ENCODE measurements at places on chromosomes 3 and 15.

GRCh38 chr15:29196290-29196689 lies 73.3 kb downstream of the NSMCE3 start:
- peak; percentile 79 for DNase-seq

DNA sequence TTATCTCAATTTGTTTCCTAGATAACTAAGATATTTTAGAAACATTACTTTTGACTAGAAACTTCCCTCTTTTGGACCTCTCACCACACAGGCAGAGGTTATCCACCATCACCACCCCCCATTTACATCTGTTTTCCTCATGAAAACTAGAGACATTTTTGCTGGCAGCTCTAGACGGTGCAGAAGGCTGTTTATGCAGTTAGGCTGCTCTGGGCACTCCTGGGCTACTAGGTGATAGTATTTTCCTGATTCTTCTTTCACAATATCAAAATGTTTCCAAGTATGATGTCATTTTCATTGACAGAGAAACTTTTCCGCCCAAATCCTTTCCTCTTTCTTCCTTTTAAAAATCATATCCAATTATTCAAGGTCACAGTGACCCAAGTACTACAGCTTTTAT lies 67.1 kb downstream of the PLOD2 start:
- DNase-seq, result no peak

- no peak for DNase-seq
Observed at GRCh38 chr3:158506456-158506855, 64.5 kb upstream of the MLF1 start.

DNA sequence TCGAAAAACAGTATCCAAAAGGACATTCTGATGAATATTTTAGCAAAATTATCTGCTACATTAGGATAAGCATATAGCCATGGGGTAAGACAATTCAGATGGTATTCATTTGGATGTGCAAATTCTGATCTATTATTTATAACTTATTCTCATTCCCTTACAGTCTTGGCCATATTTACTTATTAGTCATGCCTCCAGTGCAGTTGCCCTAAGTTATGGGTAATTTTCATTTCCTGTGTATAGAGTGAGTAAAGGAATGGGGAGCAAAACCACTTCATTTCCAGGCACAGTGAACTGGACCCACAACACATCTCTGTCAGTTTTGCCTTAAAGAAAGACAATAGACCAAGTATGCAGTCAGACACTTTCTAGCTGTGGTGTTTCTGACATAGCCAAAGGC lies 134.3 kb downstream of the POLQ start:
- no peak for DNase-seq

GRCh38 chr3:35946121-35946853 lies 307.0 kb downstream of the ARPP21 start:
- no peak for DNase-seq

- no peak for DNase-seq
Observed at GRCh38 chr15:26772154-26773066, at the start of gene GABRB3. GABRB3 (minus strand) TSS chr15:26773066.

GRCh38 chr3:139764936-139765335 lies 87.2 kb upstream of the NMNAT3 start:
- DNase-seq, result no peak

DNA sequence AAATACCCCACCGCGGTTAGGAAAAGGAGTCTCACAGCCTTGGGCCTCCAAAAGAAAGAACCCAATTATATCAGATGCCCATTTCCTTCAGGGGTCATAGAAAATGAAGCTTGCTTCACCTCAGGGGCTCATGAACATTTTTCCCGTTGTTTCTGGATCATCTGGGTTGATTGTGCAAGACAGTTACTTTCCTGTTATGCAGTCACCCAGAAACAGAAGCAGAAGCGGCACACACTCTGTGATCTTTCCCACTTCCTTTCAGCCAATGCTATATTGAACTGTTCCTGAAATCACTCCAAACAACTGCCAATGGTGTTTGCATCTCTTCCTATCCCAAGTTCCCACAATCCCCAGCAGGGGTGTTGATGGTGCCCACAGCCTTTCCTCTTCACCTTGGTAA lies 295.6 kb upstream of the RASGRP1 start:
- DNase-seq, result no peak

DNA sequence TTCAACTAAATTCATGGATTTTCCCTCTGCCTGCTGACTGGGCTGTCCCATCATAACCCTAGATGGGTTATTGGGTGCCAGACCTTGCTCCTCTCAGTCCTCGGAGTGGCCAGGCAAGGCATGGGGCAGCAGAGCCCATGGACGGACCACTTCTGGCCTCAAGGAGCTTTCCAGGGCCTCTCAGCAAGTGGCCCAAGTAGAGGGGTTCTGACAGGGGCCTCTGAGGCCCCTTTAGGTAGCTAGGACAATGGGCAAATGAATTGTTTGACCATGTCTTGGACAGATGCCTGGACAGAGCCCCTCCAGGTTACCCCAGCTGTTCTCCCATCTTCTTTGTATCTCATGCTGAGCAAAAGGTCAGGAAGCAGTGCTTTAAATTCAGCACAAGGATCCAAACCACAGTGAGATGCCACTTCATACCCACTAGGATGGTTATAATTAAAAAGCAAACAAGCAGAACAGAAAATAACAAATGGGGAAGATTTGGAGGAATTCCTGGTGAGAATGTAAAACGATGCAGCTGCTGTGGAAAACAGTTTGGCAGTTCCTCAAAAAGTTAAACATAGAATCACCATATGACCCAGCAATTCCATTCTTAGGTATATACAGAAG lies 61.6 kb downstream of the SPSB4 start:
- no peak for DNase-seq

DNA sequence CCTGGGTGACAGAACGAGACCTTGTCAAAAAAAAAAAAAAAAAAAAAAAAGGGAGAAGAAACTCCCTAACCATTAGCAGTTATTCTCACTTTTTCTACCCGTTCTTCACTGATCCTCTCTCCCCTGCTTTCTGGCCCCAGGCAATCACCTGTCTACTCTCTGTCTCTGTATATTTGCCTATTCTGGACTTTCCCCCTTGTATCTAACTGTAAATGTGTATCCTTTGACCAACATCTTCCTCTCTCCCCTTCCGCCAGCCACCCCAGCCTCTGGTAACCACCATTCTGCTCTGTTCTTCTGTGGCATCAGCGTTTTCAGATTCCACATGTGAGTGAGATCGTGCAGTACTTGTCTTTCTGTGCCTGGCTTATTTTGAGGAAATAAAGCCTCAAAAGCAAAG lies 6.9 kb downstream of the CYFIP1 start:
- no peak for DNase-seq

GRCh38 chr3:65576966-65577365 lies 461.8 kb downstream of the MAGI1 start:
- no peak for DNase-seq

DNA sequence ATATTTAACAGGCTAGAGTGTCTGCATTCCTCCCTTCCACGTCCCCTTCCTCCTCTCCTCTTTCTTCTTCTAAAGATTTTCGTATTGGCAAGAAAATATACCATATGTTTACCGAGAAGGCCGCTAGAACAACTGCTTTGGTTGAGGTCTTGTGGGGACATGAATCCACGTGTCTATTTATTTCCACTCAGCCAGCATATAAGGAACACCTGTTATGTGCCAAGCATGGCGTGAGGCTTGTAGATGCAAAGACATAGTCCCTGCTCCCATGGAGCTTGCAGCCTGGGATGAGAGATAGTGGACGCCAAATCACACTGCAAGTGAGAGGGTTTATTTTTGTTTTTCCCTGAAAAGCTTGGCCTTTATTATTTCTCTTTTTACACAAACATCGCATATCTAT lies 57.1 kb downstream of the SLC7A14 start:
- no peak for DNase-seq

DNA sequence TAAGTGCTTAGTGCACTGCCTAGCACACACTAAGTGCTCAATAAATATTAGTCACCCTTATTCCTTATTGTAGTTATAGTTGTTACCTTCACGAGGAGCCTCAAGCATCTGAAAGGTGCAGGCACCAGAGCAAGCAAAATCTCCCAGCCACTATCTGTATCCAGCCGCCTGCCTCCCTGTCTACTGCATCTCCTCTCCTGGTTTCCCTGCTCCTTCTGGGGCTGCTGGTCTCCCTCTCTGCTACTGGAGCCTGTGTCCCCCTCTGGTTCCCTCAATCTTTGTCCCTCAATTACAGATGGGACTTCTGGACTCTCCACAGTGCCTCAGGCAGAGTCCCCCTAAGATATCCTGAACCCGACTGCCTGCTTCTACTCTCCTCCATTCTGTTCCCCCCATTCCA lies 18.8 kb downstream of the MYL3 start:
- DNase-seq, result no peak

DNA sequence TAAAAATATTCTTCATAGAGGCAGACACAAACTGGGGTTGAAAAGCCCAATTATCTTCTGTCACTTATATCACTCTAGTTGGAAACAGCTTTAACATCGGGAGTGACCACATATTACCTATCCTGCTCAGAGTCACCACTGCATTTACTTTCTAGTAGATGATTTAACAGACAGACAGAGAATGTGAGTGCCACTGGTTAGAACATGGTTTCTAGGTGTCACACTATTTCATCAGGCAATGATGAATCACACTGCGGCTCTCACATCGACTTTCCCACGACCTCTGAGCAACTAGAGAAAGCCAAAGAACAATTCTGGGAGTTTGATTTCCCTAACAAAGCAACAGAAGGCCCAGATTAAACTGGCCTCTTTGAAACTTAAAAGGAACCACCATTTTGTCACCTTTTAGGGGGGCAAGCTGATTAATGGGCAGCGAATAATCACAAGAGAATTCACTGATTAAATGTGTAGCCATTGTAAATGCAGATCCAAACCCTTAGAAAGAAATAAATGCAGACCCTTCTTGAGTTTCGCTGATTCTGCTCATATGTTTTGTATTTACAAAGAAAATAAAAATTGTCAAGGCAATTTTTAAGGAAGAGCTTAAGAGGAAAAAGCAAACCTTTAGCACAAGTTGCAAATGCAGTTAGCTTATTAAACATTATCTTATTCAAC lies 112.6 kb upstream of the KBTBD8 start:
- DNase-seq, result no peak

GRCh38 chr3:40989141-40990061 lies 209.9 kb upstream of the CTNNB1 start:
- no peak for DNase-seq

DNA sequence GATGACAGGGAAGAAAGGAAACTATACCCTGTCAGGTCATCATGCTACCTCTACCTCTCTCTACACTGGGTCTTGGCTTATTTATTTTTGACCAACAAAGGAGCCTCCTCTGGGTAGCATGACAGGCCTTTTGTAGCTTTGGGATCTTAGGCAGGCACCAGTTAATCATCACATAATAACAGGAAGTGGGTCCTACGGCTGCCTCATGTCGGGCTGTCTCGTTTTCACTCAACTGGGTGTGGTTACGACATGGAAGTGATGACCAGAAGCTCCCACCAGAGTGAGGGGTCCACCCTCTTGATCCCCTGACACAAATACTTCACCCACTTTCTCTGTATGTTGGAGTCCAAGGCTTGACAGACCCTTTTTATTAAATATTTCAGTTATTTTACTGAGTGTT lies 105.3 kb downstream of the CD47 start:
- DNase-seq, result no peak

DNA sequence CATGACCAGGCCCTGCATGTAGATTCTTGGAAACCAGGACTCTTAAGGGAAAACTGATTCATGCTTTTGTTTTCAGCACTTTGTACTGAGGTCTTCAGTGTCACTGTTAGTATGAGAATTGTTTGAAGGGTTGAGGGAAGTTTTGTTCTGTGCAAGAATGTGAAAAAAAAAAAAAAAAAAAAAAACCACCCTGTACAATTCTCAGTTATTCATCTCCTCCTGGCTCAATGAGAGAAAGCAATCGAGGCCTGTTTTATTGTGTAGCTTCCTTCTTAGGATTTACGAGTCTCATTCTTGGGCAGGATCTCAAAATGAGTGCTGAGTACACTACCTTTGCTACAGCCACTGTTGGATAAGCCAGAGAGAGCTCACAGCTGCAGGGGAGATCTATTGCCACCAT lies 469.5 kb downstream of the CNTN4 start:
- no peak for DNase-seq

GRCh38 chr15:29665444-29666003 lies 156.7 kb downstream of the TJP1 start:
- DNase-seq, result no peak

- peak; percentile 50 for DNase-seq
Observed at GRCh38 chr3:127684871-127685707, 12.3 kb downstream of the ABTB1 start.

DNA sequence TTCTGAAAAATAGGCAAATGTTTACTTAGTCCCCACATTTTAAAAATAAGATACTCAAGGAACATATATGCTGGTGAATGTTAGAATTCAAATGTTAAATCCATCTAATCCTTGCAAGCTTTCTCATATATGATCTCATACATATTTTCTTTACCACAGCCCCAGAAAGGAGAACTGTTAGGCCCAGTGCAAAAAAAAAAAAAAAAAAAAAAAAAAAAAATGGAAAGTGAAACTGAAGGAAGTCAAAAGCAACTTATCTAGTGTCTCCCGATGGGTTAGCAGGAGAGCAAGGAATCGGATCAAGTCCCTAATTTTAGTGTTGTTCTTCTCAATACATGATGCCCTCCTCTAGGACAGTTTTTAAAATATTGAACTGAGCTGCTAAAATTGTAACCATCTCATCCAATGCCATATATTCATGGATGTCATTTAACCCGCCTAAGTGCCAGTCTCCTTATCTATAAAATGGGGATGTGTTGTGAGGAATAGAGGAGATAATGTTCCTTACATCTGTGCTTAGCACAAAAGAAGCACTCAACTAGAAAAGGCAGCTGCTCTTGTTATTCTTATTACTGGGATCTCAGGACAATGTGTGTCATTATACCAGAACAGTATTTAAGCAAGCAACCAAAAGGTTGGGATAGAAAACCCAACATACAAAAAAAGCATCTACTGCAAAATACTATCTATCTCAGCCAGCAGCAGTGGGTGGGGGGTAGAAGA lies 279.7 kb downstream of the MAGI1 start:
- no peak for DNase-seq

DNA sequence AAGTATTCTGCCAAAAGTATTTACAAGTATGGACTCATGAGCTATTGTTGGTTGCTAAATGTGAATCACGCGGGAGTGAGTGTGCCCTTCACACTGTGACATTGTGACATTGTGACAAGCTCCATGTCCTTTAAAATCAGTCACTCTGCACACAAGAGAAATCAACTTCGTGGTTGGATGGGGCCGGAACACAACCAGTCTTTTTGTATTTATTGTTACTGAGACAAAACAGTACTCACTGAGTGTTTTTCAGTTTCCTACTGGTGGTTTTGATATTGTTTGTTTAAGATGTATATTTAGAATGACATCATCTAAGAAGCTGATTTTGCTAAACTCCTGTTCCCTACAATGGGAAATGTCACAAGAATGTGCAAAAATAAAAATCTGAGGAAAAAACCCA lies 30.3 kb downstream of the SYNM start:
- no peak for DNase-seq

GRCh38 chr3:134877788-134878187 lies 82.7 kb downstream of the EPHB1 start:
- no peak for DNase-seq
